ENCODE measurements at places on chromosomes 4 and X.
A peak's percentile ranks its signal among the peaks of the same experiment; 100 is the strongest.

- no peak for DNase-seq
Observed at GRCh38 chr4:98113012-98113411, 30.3 kb downstream of the STPG2 start.

DNA sequence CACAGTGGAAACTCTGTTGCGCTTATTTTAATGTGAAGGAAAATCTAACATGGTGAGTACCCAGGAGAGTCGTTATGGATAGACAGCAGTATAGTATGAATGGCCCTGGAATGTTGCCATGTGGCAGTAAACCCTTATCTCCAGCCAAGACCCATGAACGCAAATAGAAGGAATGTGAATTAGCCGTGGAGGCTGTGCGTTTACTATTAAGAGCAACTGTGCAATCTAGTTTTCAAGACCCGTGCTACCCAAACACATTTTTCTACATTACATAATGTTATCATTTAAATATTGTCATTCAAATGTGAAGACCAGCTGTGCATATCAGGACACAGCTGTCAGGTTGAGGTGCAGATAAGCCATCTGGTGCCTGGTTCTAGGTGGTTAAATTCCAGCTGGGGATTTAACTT lies 13.3 kb upstream of the AGA start:
- no peak for DNase-seq

DNA sequence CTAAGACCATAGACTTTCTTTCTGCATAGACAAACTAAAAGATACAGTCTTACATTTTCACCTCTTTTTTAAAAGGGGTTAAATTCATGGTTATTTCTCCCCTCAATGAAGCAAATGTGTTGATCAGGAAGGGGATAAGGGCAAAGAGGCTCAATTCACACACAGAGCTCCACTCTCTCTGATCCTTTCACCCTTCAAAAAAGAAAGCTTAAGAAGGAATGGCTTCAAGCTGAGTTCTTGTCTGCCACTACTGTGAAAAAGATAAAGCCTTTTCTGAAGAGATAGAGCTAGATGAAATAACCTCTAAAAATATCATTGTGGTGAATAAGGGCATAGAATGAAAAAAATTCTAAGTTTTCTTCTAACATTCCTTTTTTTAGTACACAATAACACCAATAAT lies 28.3 kb downstream of the SEPSECS start:
- DNase-seq = no peak

GRCh38 chrX:45952030-45952429 lies 593.2 kb downstream of the ZNF674 start:
- no peak for DNase-seq

DNA sequence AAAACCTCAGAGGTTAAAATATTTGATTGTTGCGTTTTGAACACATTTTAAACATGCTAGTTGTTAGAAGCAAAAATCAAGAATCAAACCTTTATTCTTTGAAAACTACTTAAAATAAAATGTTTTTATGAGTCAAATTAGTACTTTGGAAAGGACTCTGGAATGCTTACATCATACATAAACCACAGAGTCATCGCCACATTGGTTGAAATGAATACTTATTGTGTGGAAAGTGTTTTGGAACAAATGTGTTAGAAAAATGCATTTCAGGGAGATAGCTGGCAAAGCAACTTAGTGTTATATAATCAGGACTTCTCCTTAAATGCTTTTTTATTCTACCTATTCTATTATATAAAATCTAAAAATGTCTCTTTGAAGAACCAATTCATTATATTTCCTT lies 49.4 kb upstream of the CAMK2D start:
- no peak for DNase-seq

GRCh38 chr4:109702950-109703663 lies at the start of gene CASP6:
CASP6 (minus strand) TSS chr4:109703445; CDS start chr4:109703395, 50 bp downstream.
- peak; percentile 77 for DNase-seq

- DNase-seq = no peak
Observed at GRCh38 chrX:19852014-19853005, 35.1 kb downstream of the SH3KBP1 start.

GRCh38 chr4:124658795-124659194 lies 53.7 kb downstream of the ANKRD50 start:
- no peak for DNase-seq

DNA sequence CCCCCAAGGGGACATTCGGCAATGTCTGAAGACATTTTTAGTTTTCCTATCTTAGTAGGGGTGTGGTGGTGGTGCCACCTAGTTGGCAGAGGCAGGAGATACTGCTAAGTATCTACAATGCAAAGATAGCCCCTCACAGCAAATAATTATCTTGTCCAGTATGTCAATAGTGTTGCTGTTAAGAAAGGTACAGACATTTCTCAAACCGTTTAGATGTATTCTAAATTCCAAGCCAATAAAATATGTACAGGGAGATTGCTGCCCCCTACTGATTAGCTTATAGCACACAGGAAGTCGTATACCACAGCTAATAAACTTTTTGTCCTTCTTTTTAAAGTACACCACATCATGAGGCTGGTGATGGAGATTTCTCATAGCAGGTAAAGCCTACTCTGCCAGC lies 260.5 kb downstream of the TMA16 start:
- peak; percentile 18 for DNase-seq

- DNase-seq = no peak
Observed at GRCh38 chr4:119025420-119025819, 110.2 kb upstream of the MYOZ2 start.

DNA sequence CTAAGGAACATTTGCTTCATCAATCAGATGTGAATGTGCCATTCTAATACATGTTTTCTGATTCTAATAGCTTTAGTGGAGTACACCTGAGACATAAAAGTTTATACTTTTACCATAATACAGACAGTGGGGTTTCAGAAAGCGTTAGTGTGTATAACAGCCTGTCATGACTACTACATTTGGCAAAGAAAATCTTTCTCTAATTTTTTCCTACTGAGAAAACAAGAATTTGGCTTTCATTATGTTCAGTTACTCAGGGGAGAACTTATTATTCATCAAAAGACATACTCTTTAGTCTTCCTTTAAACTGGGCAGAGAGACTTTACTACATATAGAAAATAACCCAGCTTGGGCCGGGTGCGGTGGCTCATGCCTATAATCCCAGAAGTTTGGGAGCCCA lies 104.9 kb downstream of the PCDH18 start:
- DNase-seq = no peak

- DNase-seq = no peak
Observed at GRCh38 chrX:348461-349117, 30.0 kb upstream of the GTPBP6 start.

DNA sequence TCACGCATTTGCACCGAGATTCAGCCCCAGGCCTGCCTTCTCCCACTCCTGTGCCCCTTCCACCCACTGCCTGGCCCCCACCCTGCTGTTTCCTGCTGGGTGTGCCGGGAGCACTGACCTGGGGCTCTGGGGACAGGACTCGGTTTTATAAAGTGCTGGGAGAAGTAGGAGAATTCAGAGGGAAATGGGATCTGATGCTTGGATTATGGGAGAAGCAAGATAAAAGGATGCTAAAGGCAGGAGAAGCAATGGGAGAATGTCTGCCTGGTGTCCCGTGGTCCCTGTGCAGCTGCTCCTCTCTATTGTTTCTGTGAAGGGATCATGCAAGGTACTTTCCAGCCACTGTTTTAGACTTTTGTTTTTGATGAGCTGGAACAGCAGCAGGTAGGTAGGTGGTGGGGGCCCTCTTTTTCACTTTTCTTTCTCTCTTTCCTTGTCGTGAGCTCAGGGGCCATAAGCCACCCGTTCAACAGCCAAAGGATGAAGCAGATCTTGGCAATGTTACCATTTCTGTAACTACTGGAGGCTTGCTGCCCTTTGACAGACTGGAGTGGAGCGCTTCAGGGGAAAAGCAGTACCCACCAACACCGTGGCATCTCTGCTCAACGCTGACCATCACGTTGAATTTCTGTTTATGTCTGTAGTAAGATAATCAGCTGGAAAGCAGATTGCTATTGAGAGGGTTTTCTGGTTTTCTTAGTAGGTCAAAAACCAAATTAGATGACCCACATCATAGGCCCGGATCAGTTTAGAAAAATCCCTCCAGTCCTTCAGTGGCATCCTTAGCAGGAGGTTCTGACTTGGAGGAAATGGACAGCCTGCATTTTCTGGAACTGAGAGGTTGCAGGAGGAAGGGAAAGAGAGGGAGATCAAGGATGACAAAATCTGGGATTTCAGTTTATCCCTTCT lies 63.8 kb upstream of the ENPP6 start:
- no peak for DNase-seq

DNA sequence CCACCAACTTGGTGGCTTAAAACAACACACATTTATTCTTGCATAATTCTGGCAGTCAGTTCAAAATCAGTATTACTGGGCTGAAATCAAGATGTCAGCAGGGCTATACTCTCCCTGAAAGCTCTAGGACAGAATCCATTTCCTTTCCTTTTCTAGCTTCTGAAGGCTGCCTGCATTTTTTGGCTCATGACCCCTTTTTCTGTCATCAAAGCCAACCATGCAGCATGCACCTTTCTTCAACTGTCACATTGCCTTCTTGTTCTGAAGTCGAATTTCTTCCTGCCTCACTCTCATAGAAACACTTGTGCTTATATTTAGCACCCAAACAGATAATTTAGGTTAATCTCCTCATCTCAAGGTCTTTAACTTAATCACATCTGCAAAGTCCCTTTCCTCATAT lies 79.8 kb upstream of the PPP1R2C start:
- DNase-seq = no peak

- no peak for DNase-seq
Observed at GRCh38 chr4:126267689-126268088, 952.9 kb downstream of the FAT4 start.

- DNase-seq = no peak
Observed at GRCh38 chr4:7134737-7135388, 57.5 kb upstream of the SORCS2 start.

GRCh38 chrX:136271300-136271699 lies 20.1 kb upstream of the MAP7D3 start:
- no peak for DNase-seq

DNA sequence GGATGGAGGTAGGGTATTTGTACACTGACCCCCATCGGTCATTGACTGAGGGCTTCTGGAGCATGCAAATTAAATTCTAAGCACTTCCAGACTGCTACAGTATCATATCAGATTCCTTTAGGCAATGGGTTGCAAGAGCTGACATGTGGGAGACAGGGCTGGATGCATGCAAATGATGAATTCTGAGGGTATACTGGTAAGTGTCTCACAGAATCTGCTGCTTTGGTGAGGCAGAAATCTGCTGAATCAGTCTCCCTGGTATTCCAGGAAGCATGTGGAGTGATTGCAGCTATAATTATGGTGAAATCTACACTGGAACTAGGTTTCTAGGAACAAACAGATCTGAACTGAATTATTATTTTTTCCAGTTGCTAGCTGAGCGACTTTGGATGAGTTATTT lies 684.9 kb upstream of the MAGEB2 start:
- DNase-seq = no peak

GRCh38 chr4:149280806-149281205 lies 534.8 kb downstream of the IQCM start:
- no peak for DNase-seq

DNA sequence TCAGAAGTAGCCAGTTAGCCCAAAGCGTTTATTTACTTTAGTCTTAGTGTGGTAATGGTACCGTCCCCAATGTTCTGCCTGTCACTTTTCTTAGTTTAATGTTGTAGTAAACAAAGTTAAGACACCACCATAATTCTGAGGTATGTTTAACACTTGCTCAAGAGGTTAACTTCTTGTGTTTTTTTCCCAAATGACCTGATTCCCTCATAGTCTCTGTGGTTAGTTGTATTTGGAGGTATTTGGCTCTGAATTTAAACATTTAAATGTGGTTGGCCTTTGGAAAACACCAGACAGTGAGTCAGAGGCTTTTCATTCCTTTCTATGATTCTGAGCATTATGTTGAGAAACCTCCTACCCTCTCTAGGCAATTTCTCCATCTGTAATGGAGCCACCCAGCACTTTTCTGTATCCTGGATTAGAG lies 47.9 kb downstream of the CXCL1 start:
- no peak for DNase-seq

GRCh38 chr4:73964862-73965611 lies 16.8 kb downstream of the PF4 start:
- no peak for DNase-seq

DNA sequence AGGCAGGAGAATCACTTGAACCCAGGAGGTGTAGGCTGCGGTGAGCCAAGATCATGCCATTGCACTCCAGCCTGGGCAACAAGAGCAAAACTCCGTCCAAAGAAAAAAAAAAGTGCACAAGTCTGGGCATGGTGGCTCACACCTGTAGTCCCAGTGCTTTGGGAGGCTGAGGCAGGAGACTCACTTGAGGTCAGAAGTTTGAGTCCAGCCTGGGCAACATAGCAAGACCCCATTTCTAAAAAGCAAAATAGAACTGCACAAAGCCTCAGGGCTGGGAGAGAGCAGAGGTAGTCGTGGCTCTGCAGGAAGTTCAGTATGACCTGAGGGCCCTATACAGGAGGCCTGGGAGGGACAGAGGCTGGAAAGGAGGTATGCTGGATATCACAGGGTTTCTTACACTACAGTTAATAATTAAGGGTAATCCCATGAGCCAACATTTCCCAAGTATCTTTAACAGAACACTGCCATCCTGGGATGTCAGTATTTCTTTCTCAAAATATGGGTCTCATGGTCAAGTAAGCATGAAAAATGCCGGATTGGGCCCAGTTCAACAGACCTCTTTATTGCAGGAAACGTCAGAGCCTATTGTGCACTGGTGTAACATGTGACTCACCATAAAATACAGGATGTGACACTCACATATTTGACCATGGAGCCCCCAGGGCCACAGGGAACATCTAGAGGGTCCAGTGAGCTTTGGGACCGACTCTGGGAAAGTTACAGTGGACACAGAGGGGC lies 37.8 kb downstream of the ACSL1 start:
- DNase-seq = no peak

- peak; percentile 53 for DNase-seq
Observed at GRCh38 chr4:182808673-182809416, 108.3 kb downstream of the DCTD start.

DNA sequence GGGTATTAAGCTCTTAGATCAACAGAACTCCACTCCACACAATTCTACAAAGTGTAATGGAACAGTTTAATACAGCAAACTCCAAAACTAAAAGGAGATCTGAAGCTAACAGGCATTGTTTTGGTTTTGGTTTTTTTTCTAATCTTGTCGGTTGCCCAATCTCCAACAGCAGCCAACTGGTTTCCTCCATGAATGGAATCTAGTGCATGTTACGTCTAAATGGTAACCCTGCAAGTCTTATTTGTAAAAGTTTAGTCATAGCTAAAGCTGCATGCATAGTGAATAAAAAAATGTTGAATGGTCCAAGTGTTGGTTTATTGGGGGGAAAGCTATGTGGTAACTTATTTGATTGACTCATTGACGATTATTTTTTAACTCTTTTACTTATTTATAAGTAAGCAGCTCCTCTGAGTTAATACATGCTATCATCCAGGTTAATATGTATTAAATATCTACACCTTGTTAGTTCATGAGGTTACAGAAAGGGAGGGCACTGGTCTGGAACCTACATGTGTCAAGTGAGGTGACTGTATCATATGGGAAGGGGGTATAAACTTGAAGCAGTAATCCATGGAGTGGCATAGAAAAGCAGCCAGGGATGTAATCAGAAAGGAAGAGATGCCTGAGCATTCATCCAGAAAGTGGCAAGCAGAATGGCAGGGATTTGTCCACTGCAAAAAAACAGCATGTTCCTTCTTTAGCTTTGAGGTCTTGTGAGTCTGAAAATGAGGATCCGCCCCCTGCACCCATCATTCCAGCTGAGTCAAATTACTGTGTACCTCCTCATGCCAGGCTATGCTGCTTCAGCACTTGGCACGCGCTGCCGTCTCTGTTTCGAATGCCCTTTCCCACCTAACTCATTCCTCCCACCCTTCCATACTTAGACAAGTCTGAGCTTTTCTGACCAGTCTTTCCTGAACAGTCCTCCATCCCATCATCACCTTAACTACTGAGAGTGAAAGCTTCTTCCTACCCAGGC lies 81.7 kb downstream of the PDGFC start:
- no peak for DNase-seq
